ENCODE measurements at places on chromosomes 5 and 9.

- DNase-seq: no peak
Measured at GRCh38 chr5:3412146-3412545, 183.5 kb upstream of the IRX1 start.

DNA sequence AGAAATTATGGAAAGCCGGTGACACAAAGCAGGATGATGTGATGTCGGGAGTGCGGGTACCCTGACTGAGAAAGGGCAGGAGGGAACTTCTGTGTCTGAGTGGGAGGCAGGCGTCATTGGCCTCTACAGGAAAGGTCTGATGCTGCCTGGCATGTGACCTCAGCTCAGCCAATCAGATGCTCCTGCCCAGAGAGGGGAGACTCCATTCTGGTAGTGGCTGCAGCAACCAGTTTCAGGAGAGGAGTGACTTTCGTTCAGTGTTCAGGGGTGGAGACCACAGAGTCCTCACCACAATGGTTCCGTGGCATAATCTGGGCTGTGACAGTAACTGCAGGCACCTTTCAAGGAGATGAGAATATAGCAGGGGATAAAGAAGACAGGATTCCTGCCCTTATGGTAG lies 6.7 kb upstream of the SFXN1 start:
- no peak for DNase-seq

DNA sequence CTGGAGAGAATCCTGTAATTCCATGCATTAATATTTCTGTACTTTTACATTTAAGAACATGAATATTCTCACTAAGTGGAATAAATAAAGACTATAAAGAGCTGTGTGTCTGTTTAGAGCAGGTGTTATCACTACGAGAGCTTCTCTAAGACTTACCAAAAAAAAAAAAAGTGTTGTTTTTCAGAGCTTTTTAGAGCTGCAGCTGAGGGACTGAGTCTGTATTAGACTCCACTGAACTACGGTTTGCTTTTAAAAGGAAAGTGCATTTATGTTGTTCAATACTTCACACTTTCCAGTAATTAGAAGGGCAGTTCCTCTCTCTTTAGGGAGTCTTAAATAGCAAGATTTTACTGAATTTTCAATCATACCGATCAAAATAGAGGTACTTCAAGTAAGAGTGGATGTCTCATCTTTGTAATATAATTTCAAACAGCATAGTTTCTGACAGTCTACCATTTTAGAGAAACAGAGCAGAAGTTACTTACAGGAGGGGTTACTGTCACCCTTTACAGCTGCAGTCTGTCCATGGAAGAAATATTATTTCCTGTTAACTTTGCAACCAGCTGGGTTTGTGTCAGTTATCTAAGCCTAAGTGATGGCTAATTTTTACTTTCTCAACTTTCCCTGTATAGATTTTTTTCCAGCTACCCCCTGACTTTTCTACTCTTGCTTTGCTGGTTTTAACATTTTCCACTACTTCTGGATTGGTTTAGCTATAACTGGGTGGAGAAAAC lies 2.4 kb downstream of the SYK start:
- no peak for DNase-seq

GRCh38 chr9:122097679-122098315 lies 4.7 kb upstream of the TTLL11 start:
- DNase-seq: no peak

- no peak for DNase-seq
Measured at GRCh38 chr9:137484551-137485315, 25.6 kb upstream of the NSMF start.

DNA sequence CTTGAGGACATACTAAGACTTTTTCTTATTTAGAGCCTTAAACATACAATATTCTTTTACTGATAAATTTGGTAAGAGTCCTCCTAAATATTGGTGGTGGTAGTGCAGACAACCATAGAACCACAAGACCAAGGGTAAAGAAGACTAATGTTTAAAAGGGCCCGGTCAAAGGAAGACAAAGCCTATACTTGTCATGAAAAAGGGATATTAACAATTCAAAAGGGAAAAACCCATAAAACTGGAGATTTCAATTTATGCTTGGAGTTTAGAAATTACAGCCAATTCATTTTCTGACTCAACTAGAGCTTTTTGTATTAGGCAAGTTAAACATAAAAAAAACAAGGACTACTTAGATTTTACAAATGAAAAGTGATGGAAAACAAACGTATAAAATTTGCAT lies 24.4 kb downstream of the FEM1C start:
- no peak for DNase-seq

DNA sequence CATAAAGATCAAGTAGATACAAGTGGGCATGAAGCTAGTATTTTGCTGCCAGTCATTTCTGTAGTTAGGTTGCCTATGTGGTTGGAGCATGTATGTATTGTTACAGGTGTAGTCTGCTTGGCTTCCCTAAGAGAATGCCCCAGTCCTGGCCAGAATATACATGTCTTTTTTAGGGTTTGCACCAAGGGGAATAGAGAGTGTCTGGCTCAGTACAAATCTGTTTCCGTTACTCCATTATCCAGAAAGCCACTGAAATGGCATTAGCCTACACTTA lies 23.2 kb downstream of the TGFBR1 start:
- no peak for DNase-seq

- no peak for DNase-seq
Measured at GRCh38 chr5:112708103-112708622, 29.5 kb upstream of the APC start.
